Hematopoietic multipotent progenitor cell (in vitro differentiated cells): ENCODE measurements at places on chromosomes 1 and 21. TPM values are rescaled to one million over a fixed set of nuclear protein-coding genes. Genes with fewer than 3 reads are reported as not detected.

DNA sequence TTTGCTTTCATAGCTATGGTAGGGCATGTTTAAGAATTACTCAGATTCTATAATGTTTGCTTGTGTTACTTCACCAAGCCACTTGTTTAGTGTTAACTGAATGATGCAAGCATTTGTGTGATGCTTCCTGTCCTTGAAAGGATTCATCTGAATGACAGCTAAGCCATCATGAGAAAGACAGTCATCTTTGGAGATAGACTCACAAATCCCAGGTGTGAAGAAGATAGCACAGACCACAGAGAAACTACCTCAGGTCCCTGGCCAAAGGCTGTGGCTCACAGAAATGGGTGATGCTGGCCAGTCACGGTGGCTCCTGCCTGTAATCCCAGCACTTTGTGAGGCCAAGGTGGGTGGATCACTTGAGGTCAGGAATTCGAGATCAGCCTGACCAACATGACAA is 321.4 kb downstream of the DPYD start:
- DNase-seq: no peak

DNA sequence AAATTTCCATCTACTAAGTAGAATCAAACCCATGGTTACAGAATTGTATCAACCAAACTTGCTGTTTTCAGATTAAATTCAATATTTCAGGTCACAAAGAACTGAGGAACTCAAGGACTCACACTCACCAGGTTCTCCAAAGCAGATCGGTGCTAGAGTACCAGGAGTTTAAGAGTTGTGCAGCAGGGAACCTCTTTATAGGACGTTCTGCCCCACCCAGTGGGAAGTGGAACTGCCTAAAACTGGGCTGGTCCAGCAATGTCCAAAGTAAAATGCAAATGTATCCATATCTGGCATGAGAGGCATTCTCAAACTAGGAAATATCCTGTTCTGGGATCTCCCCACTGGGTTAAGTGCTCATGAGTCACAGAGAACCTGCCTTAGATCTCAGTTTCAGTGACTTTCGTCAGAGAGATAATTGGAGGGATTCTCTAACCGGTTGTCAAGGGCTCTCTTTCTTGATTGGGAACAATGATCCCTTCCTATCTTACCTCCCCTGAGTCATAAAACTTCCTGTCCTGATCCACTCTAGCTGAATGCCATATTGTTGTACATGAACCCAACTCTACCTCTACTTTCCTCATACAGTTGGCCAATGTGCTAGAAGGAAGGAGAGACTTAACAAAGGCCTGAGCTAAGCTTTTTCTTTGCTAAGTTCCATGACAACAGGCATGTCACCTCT is at the start of gene SPRR2D:
Gene SPRR2D (minus strand): TSS at position 171 of the 682 bp plus-strand sequence. CDS start 774 bp downstream, outside the sequence.
- DNase-seq: no peak

GRCh38 chr1:43049481-43049880 is 90.8 kb upstream of the SLC2A1 start:
- DNase-seq: no peak

GRCh38 chr1:87392248-87393192 is 63.8 kb downstream of the LMO4 start:
- no peak for DNase-seq

- DNase-seq: no peak
These were observed 31.6 kb upstream of the NUF2 start for GRCh38 chr1:163290025-163290640.

DNA sequence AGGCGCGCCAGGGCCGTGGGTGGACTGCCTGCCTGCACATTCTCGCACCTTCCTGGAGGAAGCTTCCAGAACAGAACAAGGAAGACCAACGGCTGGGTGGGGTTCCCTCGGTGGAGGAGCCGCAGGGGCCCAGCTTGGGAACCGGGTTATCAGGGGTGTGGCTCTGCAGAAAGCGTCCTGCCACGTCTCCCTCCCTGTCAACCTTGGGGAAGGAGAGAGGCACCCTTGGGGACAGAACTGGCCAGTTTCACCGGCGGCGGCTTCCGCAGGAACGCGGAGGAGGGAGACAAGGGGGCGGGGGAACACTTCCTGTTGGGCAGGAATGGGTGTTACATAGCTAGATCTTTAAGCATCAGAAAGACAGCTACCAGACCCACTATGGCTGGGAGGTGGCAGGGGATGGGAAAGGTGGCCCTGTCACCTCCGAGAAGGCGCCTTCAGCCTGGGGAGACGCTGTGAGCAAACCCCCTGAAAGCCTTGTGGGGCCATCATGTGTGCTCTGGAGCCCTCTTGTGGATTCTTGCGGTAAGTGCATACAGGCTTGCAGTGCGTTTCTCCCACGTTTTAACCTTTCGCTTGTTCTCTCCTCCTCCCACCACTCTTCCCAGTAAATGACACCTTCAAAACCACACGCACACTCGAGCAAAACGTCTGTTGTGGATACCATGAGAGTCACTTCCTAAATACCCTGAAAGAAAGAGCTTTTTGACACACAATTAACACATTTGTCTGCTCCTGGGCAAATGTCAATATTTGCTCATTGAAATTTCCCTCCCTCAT is 3.8 kb upstream of the PLEKHA6 start:
- DNase-seq: peak; percentile 82

Gene OPN3
- total RNA-seq: 17.8 TPM

Gene CCDC24
- 4.6 TPM for total RNA-seq

Gene KIF21B
- total RNA-seq: 10.8 TPM

DNA sequence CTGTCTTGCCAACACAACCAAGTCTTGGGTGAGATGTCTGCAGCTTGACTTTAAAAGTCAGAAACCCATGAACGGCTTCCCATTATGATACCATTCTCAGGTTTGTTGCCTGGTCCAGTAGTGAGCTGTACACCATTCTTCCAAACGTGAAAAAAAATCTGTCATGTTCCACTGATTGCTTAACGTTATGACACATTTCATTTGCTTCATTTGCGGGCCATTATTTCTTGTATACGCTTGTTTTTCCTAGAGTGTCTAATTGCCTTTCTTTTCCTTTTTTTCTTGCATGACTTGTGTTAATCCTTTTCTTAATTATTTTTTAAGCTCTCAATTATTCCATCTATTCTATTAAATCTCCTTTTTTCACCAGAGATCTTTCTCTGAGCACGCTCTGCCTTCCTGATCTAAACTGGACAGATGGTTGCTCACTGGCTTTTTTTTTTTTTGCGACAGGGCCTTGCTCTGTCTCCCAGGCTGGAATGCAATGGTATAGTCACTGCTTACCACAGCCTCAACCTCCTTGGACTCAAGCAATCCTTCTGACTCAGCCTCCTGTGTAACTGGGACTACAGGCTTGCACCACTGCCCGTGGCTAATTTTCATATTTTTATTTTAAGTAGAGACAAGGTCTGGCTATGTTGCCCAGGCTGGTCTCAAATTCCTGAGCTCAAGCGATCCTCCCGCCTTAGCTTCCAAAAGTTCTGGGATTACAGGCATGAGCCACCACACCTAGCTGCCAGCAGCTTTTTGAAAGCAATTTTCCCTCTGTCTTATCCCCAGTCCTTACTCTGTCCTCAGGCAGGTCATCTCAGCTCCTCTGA is 31.7 kb upstream of the CAMTA1 start:
- DNase-seq: no peak

GRCh38 chr1:179053486-179053885 is 27.8 kb downstream of the FAM20B start:
- DNase-seq: no peak

GRCh38 chr1:24749886-24750285 is 4.6 kb downstream of the CLIC4 start:
- DNase-seq: no peak

Gene IL6R
- 110 TPM for total RNA-seq

DNA sequence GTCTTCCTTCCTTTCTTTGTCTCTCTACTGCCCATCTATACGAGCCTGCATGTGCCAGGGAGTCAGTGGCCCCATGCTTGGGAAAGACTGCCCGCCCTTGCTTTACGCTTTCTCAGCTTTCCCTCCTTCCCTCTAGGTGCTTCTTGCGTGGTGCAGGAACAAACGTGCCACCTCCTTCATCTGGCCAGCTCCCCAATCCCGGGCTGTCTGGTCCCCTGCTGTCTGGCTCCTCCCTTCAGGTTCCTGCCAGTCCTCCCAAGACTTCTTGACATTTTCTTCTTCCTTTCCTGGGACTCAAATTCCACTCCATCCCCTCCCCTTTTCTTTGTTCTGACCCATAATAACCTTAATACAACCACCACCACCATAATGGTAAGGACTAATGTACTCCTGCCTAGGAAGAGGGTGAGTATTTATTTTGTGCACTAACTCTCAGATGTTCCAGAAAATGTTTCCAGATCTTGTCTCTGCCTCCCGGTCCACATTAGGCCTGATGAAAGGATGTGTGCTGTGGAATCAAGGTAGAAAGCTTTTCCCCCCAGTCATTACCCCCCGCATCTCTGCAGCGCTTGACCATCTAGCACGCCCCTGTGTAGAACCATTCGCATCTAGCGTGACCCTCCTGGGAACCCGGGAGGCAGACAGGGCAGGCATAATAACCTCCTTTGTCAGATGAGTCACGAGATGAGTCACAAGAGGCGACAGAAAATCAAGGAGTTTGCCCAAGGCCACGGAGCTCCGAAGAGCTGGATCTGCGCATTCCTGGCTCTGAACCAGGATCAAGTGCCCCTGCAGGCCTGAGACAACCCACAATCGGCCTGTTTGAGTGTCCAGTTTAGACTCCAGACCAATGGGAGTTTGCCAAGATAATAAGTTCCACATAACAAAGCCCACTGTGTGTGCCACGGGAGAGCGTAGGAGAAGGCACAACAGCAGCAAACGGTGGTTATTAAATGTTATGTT is 60.1 kb upstream of the NEK2 start:
- DNase-seq: no peak

Gene GJC2
- 12.7 TPM for total RNA-seq

- DNase-seq: no peak
These were observed 60.0 kb upstream of the ROR1 start for GRCh38 chr1:63713627-63714481.

Gene SPRR2A
- total RNA-seq: not detected

Gene AUNIP
- 1.3 TPM for total RNA-seq

- DNase-seq: no peak
These were observed 52.7 kb downstream of the GLUL start for GRCh38 chr1:182338806-182339370.
